Suppressor macrophage (primary cell): ENCODE measurements at places on chromosomes 4 and X.
A peak's percentile ranks its signal among the peaks of the same experiment; 100 is the strongest.

GRCh38 chr4:107740381-107740780, 20.3 kb upstream of the PAPSS1 start:
- DNase-seq = peak; percentile 25

- no peak for DNase-seq
Observed at GRCh38 chr4:22192084-22192511, 243.5 kb upstream of the KCNIP4 start.

GRCh38 chrX:55908661-55909212, 191.2 kb downstream of the RRAGB start:
- DNase-seq = peak; percentile 20

GRCh38 chrX:9352243-9352642, 112.6 kb upstream of the TBL1X start:
- DNase-seq = no peak

GRCh38 chr4:106579236-106579635, 210.7 kb upstream of the GIMD1 start:
- no peak for DNase-seq
